GM06990 (cell line): ENCODE measurements at places on chromosomes 6 and 20.

- no peak for DNase-seq
These were observed 261.9 kb upstream of the ECI2 start for GRCh38 chr6:4397307-4397706.

DNA sequence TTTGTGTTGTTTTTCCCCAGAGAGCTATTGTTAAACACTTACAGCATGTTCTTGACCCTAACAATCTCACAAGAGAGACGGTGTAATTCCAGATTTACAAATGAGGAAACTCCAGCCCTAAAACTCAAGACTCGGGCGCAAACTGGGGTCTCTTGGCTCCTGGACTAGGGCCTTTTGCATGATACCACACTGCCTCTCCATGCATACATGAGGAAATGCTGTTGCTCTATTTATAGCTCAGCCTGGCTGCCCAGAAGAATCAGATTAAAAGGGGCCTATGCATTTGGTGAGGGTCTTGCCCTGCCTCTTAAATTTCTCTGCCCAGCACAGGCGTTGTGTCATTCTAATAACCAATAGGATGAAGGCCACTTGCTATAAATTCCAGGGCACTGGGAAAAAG lies 30.5 kb upstream of the SNRPB2 start:
- DNase-seq: no peak

DNA sequence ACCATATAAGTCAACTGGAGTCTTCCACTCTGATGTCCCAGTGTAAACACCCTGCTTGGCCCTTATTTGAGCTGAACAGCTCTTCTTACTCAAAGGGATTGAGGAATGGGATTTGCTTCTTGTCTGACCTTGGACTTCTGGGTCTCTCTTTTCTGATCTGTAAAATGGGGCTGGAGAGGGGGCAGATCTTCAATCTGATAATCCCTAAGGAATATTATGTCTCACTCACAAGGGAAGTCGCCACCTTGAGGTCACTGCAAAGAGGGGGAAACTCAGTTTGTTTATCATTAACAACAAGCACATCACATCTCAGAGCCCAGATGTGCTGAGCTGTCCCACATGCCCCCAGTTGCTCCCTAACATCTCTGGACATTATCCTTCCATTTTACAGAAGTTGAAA lies 15.1 kb downstream of the KCNS1 start:
- no peak for DNase-seq

- no peak for DNase-seq
These were observed 45.1 kb downstream of the WDR27 start for GRCh38 chr6:169656546-169657283.

GRCh38 chr20:33825340-33826269 lies 14.5 kb downstream of the CHMP4B start:
- no peak for DNase-seq

DNA sequence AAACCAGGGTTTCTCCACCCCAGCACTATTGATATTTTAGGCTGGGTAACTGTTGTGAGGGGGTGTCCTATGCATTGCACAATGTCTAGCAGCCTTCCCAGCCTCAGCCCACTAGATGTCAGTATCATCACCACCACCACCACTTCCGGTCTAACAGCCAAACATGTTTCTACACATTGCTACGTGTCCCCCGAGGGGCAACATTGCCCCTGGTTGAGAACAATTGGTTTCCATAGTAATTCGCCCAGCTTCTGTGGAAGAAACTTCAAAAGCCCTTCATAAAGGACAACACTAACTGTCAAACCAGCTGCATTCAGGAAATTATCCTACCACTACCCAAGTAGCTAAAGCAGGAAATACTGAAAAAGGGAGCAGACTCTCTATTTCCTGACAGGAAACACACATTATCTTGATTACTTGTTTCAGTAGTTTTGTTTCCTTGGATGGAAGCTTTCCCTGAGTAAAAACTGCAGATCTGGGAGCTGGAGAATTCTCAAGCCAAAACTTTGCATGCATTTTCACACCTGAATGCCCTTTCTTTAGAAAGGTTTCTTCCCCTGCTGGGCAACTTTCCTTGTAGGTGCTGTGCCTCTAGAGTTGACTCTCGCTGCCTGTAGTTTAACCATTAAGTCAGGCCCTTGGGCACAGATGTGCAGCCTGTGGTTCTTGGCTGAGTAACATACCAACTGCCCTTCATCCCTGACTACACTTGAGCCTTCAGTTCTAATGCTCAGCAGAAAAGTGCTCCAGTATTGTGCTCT lies 23.6 kb downstream of the PKHD1 start:
- peak; percentile 18 for DNase-seq

DNA sequence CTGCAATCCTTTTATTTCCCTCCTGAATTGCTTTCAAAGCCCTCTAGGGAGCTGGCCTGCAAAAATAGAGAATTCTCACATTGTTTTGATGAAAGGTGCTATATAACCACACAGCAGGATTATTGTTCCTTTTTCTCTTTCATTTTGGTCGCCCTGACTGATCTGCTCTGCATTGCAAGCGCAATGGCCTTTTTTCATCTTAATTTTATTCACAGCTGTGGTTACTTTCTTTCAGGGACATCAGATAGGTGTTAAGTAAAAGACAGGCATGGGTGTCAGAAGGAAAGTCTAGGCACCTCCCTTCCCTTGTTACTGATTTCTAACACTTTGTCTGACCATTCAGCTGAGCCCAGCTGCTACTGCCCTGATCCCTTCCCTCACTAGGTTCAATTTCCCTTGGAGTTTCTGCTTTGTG lies 850.5 kb upstream of the MAP3K7 start:
- no peak for DNase-seq

GRCh38 chr6:51099201-51099600 lies 280.5 kb downstream of the TFAP2B start:
- DNase-seq: no peak

GRCh38 chr6:151293688-151294016 lies 53.9 kb downstream of the AKAP12 start:
- DNase-seq: no peak

DNA sequence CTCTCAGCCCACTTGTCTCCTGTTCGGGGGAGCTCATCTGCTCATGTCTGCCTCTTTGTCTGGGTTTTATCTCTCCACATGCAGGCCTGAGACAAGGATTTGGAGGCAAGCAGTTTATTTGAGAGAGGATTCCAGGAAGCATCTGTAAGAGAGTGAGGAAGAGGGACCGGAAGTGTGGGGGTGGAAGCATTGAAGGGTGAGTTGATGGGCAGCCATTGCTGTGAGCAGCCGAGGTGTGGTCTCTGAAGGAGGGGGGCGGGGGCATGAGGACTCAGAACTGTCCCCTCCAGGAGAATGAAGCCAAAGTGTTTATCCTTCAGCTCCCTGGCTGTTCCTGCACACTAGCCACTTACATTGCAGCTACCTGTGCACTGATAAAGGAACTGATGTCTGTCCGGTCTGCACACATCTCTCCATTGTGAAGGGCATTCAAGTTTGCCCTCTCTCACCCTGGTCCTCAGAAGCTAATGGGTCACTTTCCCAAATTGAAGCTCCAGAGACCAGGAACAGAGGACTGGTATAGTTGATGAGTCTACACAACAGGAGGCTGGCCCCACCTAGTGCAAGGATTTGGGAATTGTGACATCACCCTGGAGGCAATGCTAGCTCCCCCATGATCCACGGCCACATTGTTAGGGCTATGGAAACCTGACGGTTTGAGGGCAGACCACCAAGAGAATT lies 100.5 kb upstream of the FOXA2 start:
- DNase-seq: peak; percentile 7

DNA sequence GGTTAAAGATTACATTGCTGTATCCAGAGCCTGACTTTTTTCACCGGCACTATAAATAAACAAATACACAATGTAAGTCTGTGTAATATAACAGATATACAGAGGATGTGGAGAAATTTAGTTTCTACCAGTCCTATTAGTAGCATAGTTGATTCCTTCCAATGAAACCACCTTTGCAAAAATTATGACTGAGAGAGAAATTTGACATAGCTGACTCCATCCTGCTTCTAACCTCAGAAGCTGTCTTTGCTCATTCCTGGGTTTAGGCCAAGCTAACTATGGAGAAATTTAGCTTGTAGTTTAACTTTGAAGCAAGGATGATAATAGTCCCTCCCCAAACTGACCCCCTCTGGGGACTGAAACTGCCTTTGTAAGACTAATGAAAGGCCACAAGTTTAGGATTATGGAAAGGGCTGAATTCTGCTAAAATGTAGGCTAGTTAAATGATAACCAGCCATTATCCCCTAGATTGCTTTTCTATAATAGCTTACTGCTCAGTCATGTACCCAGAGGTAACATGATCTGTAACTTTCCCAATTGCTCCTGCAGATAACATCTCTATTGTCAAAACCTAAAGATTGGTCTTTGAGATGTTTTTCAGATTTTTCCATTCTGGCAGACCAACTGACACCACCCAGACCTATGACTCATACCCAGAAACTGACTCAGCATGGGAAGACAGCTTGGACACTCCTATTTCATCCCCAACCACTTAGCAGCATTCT lies 172.8 kb upstream of the ARG1 start:
- DNase-seq: no peak

DNA sequence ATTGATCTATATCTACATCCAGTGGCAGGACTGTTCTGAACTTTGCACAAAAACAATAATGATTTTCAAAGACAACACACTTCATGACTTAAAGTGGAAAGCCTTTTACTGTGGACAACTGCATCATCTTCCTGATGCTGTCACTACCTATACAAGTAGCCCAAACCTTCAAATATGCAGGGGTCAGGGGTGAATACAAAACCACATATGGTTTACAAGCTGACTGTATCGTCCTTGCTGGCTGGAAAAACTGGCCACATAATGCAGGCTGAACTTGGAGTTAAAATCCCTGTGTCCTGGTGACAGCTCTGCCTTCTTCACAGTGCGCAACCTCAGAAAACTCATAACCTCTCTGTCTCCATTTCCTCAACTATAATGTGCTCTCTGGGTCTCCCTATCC lies 128.9 kb downstream of the GMDS start:
- no peak for DNase-seq
